ENCODE measurements at places on chromosomes 2 and 18.

DNA sequence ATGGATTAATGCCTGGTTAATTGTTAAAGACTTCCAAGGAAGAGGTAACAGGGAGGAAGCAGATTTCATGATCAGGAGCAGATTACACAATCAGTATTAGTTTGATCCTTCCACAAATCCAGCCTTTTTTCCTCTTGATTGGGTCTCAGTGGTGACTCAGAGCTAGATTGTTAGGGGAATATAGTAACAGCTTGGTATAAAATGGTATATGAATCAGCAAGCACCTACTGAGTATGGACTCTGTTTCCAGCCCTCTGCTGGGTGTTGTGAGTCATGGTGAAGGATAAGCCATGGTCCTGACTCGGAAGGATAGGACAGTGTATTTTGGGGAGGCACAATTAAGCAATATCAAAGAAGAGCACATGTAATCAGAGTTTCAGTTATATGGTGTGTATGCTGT is 272.4 kb upstream of the DPP10 start:
- DNase-seq: no peak

GRCh38 chr18:11674119-11674518 is 14.9 kb upstream of the GNAL start:
- no peak for DNase-seq

DNA sequence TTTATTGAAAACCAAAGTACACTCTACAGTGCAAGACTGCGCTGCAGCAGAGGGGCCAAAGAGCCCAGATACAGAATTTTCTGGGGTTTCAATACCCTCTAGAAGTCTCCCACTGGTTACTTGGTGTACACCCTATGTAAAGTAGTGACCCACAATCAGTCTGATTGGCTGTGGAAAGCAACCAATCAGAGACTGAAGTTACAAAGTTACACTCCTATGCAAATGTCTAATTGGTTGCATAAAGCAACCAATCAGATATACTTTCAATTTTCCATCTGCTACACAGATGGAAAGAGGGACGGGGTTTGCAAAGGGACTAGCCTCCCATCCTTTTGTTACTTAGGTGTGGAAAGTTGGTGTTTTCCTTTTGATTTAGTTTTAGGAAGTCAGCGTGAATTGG is 198.9 kb upstream of the SH3BP4 start:
- no peak for DNase-seq

DNA sequence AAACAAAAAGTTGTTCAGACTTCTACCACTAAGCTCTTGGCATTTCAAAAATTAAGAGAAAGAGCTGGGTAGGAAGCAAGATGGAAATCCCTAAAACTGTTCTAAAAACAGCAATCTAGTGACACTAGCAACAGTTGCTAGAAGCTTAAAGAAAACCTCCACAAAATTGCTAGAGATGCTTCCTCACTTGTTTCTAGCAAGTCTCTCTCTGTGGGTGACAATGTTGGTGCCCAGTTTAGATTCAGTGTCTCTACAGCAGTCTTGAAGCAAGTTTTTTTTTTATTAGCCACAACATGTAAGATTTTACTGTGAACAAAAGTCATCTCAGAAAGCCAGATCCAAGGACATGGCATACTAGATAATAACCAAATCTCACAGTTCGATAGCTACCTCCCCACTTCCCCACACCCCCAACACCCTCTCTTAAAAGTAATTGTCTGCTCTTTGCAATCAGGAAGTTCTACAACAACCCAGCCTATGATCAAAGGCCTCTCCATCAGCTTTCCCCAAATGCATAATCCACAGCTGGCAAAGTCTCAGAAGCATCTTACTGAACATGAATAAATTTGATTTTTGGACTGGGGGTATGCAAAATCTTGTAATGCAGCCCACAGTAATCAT is 70.0 kb downstream of the ANKRD44 start:
- no peak for DNase-seq

DNA sequence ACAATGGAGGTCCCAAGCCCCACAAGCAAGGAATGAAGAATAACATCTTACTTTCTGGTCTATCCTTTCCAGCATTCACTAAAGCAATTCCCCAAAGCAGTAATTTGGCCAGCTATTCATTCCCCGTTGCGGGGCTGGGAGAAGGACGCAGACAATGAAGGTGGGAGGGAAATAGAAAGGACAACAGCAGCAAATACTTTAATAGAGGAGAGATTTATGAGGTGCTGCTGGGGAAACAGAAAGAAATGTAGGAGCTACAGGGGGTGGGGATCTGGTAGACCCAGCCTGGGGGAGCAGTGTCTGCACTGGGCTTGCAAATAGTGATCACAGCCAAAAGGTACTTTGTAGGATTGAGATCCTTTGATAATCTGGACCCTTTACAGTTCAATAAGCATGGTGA is 13.9 kb upstream of the ATL2 start:
- DNase-seq: no peak

GRCh38 chr2:230665263-230665691 is 47.4 kb upstream of the CAB39 start:
- DNase-seq: no peak

- DNase-seq: no peak
Measured at GRCh38 chr2:216693414-216694080, 1.8 kb downstream of the IGFBP5 start.

DNA sequence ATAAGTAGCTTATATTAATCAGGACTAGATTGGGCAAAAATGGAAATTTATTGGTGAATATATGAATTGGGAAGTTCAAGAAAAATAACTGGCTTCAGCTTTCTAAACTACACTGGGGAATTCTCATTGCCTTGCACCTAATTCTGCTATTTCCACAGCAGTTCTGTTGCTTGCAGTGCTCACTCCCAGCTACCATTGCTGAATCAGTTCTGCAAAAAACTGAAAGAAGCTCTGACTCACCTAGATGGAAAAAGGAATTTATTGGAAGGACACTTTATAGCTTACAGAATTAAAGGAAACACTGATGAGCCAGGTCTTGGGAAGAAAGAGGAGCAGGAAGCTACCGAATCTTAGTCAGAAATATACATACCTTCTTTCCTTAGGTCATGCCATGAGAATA is 60.3 kb upstream of the ACVR1 start:
- no peak for DNase-seq

DNA sequence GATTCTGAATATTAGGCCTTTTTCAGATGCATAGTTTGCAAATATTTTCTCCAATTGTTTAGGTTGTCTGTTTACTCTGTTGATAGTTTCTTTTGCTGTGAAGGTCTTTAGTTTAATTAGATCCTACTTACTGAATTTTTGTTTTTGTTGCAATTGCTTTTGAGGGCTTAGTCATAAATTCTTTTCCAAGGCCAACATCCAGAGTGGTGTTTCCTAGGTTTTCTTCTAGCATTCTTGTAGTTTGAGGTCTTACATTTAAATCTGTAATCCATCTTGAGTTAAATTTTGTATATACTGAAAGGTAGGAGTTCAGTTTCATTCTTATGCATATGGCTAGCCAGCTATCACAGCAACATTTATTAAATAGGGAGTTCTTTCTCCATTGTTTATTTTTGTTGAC is 404.8 kb downstream of the LNPK start:
- no peak for DNase-seq

DNA sequence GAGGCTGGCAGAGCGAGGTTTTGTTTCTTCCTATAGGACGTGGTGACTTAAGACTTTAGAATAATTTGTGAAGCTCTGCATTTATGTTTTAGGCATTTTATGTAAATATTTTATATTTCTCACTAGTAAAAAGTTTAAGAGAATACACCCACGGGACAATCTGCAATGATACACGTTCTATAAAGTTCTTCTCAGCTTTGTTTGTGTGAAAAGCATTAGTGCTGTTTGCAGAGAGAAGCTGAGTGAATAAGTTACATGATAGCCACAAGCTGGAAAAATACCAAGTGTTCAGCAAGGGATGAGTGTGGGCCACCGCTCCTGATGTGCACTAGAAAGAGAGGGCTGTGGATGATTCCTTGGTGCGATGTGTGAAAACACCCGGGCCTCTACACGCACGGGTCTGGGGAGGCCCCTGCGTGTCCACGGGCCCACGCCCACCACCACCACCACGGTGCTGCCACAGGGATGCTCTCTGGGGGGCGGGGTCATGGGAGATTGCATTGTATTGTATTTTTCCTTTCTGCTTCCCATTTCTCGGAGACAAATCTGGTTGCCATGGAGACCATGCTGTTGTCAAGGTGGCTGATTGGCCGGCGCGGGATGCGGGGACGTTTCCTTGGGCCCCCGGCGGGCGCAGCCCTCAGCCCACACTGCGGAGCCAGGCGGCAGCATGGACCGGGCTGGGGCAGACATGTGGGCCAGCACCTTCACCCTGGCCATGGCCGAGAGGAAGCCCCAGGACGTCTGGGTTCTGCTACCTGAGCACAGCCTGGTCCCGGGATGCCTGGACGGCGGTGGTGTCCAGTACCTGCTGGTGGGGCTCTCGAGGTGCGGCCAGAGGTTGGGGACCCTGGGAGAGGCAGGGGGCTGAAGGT is at the start of gene RTP5:
Gene RTP5 (plus strand): TSS at position 643 of the 875 bp plus-strand sequence. CDS start 28 bp downstream, at position 671.
- no peak for DNase-seq

DNA sequence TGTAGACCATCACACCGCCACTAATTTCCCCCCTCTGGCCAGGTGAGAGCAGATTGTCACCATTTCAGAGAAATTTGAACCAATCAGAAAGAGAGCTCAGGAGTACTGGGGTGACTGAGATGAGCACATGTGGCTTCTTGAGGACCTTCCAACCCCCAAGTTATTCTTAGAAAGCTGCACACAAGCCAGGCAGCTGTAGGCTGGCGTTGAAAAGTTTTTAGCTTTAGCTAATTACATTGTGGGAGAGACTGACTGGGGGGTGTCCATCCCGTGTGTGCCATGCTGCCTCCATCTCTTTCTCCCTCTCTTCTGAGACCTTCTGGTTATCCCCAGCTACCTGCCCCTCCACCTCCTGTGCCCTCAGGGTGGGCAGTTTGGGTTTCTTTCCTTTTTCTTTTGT is 154.0 kb downstream of the AGAP1 start:
- DNase-seq: no peak

- no peak for DNase-seq
Measured at GRCh38 chr2:185181901-185182300, 556.7 kb upstream of the FSIP2 start.

DNA sequence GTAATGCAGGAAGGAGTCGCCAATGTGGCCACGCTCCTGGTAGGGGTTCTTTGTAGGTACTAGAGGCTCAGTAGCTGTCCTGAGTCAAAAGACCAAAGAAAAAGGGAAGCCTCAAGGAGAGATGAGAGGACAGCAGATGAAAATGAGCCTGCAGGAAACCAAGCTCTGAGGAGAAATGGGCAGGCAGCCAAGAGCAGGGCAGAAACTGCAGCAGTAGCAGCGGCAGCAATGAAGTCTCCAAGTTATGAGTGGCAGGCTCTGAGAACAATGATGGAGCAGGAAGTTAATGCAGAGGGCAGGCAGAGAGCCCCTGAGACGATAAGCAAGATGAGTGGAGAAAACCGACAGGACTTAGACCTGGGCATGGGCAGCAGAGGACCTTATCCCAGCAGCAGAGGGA is 48.2 kb upstream of the TMEM200C start:
- no peak for DNase-seq

DNA sequence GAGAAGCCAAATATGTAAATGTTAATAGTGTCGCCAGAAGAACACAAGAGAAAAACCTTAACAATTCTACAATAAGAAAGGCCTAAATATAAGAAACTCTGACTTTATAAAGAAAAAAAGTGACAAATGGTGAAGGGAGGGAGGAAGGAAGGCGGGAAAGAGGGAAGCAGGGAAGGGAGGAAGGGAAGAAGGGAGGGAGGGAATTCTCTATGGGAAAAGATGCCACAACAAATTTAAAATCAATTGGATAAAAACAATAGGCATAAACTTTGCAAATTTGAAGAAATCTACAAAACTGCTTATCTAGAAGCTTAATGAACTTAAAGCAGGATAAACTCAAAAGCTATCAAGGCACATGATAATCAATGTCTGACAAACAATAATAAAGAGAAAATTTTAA is 16.9 kb downstream of the NBAS start:
- DNase-seq: no peak

DNA sequence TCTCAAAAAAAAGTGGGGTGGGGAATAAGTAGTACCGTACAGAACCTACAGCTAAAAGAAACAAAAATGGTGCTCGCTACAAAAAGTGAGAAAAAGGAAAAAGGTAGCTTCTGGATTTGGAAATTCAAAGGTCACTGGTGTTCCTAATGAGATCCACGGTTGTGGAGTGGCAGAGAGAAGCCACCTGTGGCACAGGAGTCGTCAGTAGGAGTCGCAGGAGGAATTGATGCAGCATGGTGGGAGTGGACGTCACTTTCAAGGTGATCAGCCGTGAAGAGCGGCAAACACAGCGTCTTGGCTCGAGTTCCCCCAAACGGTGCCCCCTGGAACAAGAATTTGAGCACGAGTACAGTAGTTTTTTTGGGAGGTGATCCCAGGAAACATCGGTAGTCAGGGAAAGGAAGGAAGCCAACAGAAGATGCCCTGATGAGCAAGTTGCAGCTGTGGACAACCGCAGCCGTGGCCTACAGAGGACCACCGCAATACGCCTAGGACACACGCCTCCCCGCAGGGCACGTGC is 1.4 kb upstream of the TTL start:
- DNase-seq: no peak

GRCh38 chr18:56509656-56510055 is 128.7 kb downstream of the TXNL1 start:
- DNase-seq: no peak

GRCh38 chr2:159807183-159808031 is 9.4 kb upstream of the CD302 start:
- DNase-seq: no peak

GRCh38 chr18:75162467-75162866 is 46.5 kb downstream of the PTGR3 start:
- no peak for DNase-seq

GRCh38 chr2:7844414-7844965 is 837.4 kb upstream of the ID2 start:
- no peak for DNase-seq

DNA sequence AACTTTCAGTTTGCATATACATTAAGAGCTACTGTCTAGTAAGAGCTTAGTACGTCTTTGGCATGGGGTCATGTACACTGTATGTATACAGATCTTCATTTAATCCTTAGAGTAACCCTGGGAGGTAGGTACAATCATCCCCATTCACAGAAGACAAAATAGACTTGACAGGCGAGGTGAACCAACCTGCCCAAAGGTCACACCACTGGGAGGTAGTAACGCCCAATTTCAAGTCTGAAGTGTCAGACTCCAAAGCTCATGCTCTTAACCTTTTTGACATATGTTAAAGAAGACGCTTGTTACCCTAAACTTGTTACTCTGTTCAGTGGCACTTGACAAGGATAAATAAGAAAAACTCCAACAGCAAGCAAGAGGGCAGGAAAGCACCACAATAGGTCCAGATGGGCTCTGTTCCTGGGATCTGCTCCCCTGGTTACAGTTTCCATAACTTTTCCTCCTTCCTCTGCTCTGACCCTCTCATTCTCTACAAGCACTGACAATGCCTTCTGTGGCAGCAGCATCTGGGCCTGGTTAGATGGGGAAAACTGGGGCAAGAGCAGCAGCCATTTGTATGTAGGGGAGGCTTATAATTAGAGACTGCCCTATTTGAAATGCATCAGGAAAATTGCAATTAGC is 64.7 kb upstream of the SERTAD2 start:
- DNase-seq: no peak

- no peak for DNase-seq
Measured at GRCh38 chr2:10347562-10347948, 44.9 kb downstream of the HPCAL1 start.

GRCh38 chr2:29729401-29729800 is 192.0 kb downstream of the ALK start:
- DNase-seq: no peak

Data from activated naive CD4-positive, alpha-beta T cell (primary cell).